ENCODE measurements at places on chromosomes 7 and 10. TPM values are rescaled to one million over a fixed set of nuclear protein-coding genes. Genes with fewer than 3 reads are reported as not detected.

- DNase-seq = no peak
Measured at GRCh38 chr10:24652381-24652957, 71.2 kb downstream of the ARHGAP21 start.

GRCh38 chr10:63286340-63286739 is 153.2 kb downstream of the NRBF2 start:
- no peak for DNase-seq

- DNase-seq = no peak
Measured at GRCh38 chr10:78284381-78284780, 250.7 kb downstream of the RPS24 start.

DNA sequence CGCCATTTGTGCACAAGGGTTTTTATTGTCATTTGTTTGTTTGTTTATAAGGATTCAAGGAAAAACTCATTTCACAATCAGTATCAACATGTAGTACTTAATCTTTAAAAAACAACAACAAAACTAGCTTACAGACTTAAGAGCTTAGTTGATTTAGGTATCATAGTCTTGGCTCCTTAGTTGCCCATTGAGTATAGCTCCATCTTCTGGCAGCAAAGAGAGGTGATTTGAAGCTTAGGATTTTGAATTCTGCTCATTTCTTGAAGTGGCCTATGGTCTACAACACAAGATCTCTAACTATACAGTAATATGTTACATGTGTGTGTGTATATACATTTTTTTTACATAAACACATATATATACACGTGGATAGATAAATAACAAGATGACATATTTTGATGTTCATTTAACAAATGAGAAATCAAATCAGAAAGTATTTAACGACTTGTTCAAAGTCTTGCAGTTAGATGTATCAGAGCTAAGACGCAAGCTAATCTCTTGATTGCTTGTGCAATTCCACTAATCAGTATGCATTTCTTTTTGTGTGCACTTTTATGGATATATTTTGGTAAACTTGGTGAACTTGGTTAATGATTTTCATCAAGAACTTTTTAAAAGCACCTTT is 307.3 kb downstream of the CAMK1D start:
- no peak for DNase-seq

- DNase-seq = no peak
Measured at GRCh38 chr7:19009241-19009935, 108.0 kb downstream of the TWIST1 start.

GRCh38 chr7:1720326-1720725 is 50.2 kb downstream of the ELFN1 start:
- no peak for DNase-seq

- DNase-seq = no peak
Measured at GRCh38 chr7:157126921-157127320, 11.8 kb upstream of the UBE3C start.

- no peak for DNase-seq
Measured at GRCh38 chr7:30430777-30431176, 47.8 kb downstream of the NOD1 start.

- peak; percentile 7 for DNase-seq
Measured at GRCh38 chr7:30330134-30331111, 46.0 kb downstream of the ZNRF2 start.

The AEBP1 gene
- 32.6 TPM for total RNA-seq

The NPC1L1 gene
- not detected for total RNA-seq

Measured in activated naive CD8-positive, alpha-beta T cell treated with anti-CD3 and anti-CD28 coated beads for 36 hours (primary cell).